T-cell (primary cell): ENCODE measurements at places on chromosomes 2 and 18.

GRCh38 chr2:50564766-50565165 lies 467.2 kb downstream of the NRXN1 start:
- H3K4me3 ChIP-seq: no peak overlapping the region
- no peaks in the 10 kb centered on the region for H3K36me3 ChIP-seq
- H3K4me1 ChIP-seq: no peaks in the 10 kb centered on the region
- DNase-seq: no peak
- H3K27me3 ChIP-seq: no peaks in the 10 kb centered on the region

DNA sequence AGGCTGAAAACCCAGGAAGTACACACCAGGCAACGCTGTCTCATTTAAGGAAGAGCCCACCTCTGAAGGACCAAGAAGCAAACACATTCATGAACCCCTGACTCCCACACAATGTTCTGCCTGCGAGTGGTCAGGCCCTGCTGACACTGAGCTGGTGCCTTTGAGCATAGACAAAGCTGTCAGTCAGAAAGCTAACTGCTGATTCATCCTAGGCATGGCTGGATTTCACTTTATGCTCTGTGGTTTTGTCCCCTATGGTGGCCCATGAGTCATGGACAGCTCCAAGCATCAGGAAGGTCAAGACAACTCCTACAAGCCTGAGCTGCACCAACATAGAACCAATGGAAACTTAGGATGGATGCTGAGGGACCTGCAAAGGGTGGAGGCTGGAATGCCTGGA lies 78.9 kb downstream of the UXS1 start:
- no peaks in the 10 kb centered on the region for H3K4me1 ChIP-seq
- H3K27me3 ChIP-seq: no peaks in the 10 kb centered on the region
- no peak for DNase-seq
- H3K36me3 ChIP-seq: peaks cover 74% of the 10 kb centered on the region
- H3K4me3 ChIP-seq: no peak overlapping the region
- no peak overlapping the region for H3K27ac ChIP-seq

- no peak overlapping the region for H3K4me3 ChIP-seq
- H3K36me3 ChIP-seq: peaks cover 6% of the 10 kb centered on the region
- no peak for DNase-seq
- no peak overlapping the region for H3K27ac ChIP-seq
- H3K27me3 ChIP-seq: no peaks in the 10 kb centered on the region
Observed at GRCh38 chr2:171432206-171432968, 1.4 kb downstream of the METTL8 start.

DNA sequence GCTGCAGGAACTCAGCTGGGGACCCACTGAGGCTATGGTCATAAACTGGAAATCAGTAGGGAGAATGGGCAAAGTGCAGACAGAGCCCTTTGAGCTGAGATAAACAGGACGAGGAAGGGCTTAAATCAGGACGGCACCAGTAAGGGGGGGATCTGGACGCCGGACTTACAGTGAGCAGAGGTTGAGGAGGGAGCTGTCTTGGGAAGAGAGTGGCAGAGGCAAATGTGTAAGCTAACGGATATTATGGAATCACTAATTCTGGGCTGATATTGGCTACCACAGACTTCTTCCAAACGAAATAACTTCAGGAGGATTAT lies 539 bp downstream of the CYP27A1 start:
- H3K4me1 ChIP-seq: peaks cover 9% of the 10 kb centered on the region
- no peaks in the 10 kb centered on the region for H3K36me3 ChIP-seq
- no peak overlapping the region for H3K27ac ChIP-seq
- no peak overlapping the region for H3K4me3 ChIP-seq

DNA sequence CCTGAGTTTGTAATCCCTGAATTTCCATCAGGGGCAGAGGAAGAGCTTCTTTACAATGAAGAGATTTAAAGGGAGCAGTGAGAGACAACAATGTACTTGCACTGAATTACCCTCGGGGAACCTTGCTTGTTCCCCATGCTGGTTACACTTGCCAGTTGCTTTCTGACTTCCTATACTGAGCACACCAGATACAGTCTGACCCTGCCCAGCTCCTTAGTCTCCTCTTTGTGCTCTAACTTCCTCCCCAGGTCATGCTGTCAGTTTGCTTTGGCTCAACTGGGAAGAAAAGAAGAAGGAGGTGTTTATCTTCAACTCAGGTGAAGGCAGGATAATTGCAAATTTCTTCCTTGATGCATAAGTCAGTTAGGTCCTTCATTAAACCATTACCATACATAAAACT lies 658.4 kb downstream of the NYAP2 start:
- no peaks in the 10 kb centered on the region for H3K27me3 ChIP-seq
- DNase-seq: no peak
- no peak overlapping the region for H3K27ac ChIP-seq
- H3K4me3 ChIP-seq: no peak overlapping the region

DNA sequence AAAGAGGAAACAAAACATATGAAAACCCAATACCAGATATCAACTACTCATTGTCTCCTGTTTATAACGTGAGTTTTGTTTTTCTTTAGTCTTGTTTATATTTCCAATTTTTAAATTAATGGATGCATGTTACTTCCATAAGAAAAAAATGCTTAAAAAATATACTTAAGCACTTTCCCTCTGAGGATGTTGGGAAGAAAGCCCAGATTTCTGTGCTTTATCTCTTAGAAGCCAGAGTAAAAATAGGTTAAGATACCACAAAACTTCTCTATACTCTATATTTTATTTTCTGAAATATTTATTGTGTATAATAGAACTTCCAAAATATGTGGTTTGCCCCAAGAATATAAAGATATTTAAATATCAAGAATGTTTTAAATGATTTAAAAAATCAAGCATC lies 633.9 kb downstream of the STK39 start:
- no peaks in the 10 kb centered on the region for H3K27me3 ChIP-seq
- H3K4me1 ChIP-seq: no peaks in the 10 kb centered on the region
- DNase-seq: no peak
- no peak overlapping the region for H3K27ac ChIP-seq
- no peak overlapping the region for H3K4me3 ChIP-seq
- no peaks in the 10 kb centered on the region for H3K36me3 ChIP-seq

DNA sequence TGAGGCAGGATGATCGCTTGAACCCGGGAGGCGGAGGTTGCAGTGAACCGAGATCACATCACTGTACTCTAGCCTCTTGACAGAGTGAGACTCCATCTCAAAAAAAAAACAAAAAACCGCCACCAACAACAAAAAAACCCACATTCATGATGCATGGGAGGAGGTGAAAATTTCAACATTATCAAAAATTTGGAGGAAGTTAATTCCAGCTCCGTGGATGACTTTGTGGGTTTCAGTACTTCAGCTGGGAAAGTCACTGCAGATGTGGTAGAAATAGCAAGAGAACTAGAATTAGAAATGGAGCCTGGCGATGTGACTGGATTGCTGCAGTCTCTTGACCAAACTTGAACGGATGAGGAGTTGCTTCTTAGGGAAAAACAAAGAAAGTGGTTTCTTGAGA lies 74.3 kb downstream of the PRKCE start:
- H3K27me3 ChIP-seq: no peaks in the 10 kb centered on the region
- no peak overlapping the region for H3K4me3 ChIP-seq
- H3K4me1 ChIP-seq: no peaks in the 10 kb centered on the region
- no peaks in the 10 kb centered on the region for H3K36me3 ChIP-seq
- H3K27ac ChIP-seq: no peak overlapping the region

GRCh38 chr2:165877565-165878550 lies 75.7 kb downstream of the TTC21B start:
- no peak overlapping the region for H3K4me3 ChIP-seq
- no peak overlapping the region for H3K27ac ChIP-seq
- DNase-seq: peak; percentile 29
- no peaks in the 10 kb centered on the region for H3K36me3 ChIP-seq
- H3K4me1 ChIP-seq: peaks cover 3% of the 10 kb centered on the region
- H3K27me3 ChIP-seq: no peaks in the 10 kb centered on the region

DNA sequence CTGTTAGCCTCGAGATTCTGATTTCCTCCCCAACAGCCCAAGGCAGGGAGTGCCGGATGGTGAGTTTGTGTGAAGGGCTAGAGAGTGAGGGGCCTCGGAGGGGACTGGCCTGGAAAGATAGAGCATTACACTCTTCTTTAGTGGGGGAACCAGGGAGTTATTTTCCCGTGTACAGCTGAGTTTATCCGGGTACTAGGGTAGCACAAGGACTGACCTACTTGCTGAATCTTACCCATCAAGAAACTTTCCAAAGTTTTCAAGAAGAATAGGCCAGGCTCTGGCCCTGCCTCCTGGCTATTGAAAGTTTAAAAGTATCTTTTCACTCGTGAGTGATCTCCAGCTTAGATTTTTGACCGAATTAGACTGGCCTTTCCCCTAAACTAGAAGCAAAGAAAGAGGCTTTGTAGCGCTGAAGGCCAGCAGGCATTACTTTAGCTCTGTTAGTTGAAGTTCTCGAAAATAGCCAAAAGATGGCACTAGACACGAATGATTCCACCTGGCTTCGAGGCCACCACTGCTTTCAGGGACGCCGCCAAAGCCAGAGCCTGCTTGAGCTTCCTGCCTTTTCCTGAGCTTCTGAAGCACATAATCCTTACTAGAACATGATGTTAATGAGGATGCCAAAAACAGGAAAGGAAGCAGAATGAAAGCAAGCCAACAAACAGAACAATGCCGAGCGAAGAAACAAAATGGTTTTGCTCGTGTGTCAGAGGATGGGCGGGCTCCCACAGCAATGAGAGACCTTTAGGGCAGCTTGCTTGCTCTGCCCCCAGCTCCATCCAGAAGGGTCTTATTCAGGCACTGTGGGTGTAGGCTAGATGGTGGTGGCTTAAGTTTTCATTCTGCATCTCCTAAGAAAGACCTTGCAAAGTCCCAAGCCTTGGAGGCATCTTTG lies 55.8 kb downstream of the TSN start:
- H3K4me1 ChIP-seq: no peaks in the 10 kb centered on the region
- no peak for DNase-seq
- H3K4me3 ChIP-seq: no peak overlapping the region
- H3K36me3 ChIP-seq: no peaks in the 10 kb centered on the region

- H3K27me3 ChIP-seq: no peaks in the 10 kb centered on the region
- H3K4me1 ChIP-seq: peaks cover 2% of the 10 kb centered on the region
- peak; percentile 84 for DNase-seq
- no peak overlapping the region for H3K4me3 ChIP-seq
- no peak overlapping the region for H3K27ac ChIP-seq
- H3K36me3 ChIP-seq: no peaks in the 10 kb centered on the region
Observed at GRCh38 chr18:76982841-76983583, 149.6 kb downstream of the MBP start.

GRCh38 chr2:203594541-203594940 lies 59.4 kb upstream of the RAPH1 start:
- H3K4me3 ChIP-seq: no peak overlapping the region
- H3K36me3 ChIP-seq: no peaks in the 10 kb centered on the region
- H3K4me1 ChIP-seq: no peaks in the 10 kb centered on the region
- H3K27me3 ChIP-seq: peaks cover 5% of the 10 kb centered on the region
- no peak overlapping the region for H3K27ac ChIP-seq
- DNase-seq: no peak

DNA sequence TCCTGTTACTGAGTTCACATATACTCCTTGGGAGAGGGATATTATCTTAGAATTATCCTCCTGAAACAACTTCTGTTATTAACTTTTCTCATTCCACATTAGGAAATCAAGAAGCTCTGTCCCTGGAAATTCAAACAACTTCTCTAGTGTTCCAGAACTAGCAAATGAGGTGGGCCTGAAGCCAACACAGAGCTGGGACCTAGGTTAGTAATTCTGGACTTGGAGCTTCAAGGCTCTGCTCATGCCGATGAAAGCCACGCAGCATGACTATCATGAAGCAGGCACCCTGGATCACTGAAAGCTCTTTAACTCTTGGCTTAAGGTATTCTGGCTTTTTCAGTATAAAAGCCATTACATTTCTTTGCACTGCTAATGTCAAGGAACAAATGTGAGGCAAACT lies 242.7 kb downstream of the TGIF1 start:
- no peaks in the 10 kb centered on the region for H3K27me3 ChIP-seq
- DNase-seq: no peak
- H3K4me1 ChIP-seq: no peaks in the 10 kb centered on the region
- H3K27ac ChIP-seq: no peak overlapping the region

DNA sequence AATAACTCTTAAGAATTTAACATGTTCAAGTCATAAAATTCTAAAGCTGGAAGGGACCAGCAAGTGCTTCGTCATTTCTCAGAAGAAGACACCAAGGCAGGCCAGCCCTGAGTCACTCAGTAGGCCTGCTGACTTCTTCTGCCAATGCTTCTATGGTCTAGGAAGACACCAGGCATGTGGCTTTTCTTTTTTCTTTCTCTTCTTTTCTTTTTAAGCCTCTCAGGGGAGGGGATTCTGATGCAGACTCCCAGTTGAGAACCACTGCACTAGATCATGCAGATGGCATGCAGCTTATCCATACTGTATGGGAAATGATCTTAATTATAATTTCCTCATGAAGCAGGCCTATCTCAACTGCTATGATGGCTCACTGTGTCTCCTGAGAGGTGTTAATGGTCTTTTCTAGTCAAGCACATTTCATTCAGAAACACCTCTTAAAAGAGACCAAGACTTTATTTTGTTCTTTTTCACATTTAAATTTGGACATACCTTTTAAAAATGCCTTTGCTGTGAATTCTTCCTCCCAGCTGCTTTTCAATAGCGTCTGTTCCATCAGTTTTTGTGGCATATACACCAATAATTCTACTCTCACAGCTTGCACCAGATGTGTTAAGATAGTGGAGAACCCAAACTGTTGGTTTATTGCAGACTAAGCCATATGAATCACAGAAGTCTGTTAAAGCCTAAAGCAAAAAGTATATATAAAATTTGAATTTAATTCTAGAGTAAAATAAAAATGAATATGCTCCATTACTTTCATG lies 11.3 kb downstream of the KCTD18 start:
- H3K27me3 ChIP-seq: no peaks in the 10 kb centered on the region
- peaks cover 43% of the 10 kb centered on the region for H3K36me3 ChIP-seq
- H3K4me3 ChIP-seq: no peak overlapping the region

DNA sequence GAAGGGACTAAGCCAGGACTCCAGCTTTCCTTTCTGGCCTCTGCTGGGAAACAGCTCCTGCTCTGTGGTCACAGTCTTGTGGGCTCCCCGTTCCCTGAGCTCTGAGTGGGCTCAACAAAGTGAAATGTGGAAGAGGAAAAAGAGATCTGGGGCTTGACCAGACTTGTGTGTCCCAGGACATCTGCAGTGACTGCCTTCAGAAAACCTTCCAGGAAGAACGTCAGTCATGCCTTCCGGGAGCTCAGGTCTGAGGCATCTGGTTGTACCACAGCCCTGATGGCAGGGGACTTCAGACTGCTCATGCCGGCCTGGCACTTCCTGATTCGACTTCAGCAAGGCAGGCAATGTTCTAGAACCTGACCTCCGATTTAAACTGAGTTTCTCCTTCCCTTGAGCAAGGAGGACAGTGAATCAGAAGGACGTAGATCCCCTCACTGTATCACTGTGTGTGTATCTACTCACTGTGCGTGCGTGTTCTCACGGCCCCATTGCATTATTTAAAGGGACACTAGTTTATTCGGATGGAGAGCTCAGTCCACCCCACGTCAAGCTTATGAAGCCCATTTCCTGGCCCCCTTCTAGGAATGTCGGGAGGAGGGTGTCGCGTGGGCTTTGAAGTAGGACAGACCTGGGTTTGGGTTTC lies 548 bp upstream of the FBLN7 start:
- no peak for DNase-seq
- peak overlapping the region; percentile 28 for H3K4me3 ChIP-seq
- H3K27me3 ChIP-seq: peaks cover 41% of the 10 kb centered on the region
- H3K27ac ChIP-seq: no peak overlapping the region

GRCh38 chr2:29954316-29954715 lies 32.9 kb upstream of the ALK start:
- H3K36me3 ChIP-seq: no peaks in the 10 kb centered on the region
- no peak for DNase-seq
- H3K27me3 ChIP-seq: no peaks in the 10 kb centered on the region
- no peak overlapping the region for H3K27ac ChIP-seq

- H3K4me1 ChIP-seq: peaks cover 24% of the 10 kb centered on the region
- H3K36me3 ChIP-seq: peaks cover 3% of the 10 kb centered on the region
- H3K4me3 ChIP-seq: no peak overlapping the region
Observed at GRCh38 chr2:70304498-70304897, 2.6 kb upstream of the FAM136A start.
